ENCODE measurements at places on chromosomes 13 and 19.

- DNase-seq = no peak
Observed at GRCh38 chr13:113853518-113854237, 10.2 kb downstream of the GAS6 start.

DNA sequence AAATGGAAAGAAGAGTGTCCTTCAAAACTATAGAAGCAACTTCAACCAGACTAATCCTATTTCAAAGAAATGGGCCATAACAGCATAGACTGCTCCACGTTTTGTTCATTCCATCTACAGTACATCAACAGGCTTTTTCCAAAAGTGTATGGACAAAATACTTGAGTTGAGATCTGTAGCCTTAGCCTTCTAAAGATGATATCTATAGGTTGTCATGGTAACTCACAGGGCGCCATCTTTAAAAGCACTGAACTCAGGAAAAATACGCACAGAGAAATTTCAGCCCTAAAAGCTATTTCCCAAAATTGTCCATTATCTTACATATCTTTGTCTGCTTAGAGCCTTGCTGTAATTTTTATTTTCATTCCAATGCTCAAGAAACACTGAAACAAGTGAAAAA is 439.4 kb upstream of the NBEA start:
- DNase-seq = no peak

DNA sequence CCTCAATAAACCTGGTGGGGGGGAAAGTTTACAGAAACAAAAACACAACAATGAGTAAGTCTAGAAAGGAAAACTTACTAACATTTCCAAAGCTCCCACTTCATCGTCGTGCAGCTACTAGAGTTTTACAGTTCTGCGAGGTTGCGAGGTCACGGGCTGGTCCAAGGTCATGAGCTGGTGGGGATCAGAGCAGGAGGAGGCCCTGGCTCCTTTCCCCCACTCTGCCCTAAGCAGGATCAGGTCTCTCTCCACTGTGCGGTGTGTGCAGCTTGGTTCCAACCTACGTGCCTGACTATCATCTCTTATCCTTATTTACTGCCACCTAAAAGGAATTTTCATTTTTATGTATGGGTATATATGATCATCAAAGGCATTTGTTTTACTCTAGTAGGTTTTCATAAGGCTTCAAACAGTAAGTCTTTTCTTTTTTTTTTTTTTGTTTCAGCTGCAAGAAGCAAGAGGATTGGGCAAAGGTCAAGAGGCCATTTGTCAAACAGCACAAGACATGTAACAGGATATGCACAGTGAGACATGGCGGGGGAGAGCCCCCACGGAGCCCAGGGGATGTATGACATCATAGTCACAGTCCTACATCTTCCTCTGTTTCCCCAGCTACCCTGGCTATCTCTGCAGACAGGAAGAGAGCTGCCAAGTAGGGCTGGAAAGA is 76.6 kb upstream of the POMP start:
- no peak for DNase-seq

- no peak for DNase-seq
Observed at GRCh38 chr19:49492573-49493405, 3.4 kb upstream of the RPS11 start.

DNA sequence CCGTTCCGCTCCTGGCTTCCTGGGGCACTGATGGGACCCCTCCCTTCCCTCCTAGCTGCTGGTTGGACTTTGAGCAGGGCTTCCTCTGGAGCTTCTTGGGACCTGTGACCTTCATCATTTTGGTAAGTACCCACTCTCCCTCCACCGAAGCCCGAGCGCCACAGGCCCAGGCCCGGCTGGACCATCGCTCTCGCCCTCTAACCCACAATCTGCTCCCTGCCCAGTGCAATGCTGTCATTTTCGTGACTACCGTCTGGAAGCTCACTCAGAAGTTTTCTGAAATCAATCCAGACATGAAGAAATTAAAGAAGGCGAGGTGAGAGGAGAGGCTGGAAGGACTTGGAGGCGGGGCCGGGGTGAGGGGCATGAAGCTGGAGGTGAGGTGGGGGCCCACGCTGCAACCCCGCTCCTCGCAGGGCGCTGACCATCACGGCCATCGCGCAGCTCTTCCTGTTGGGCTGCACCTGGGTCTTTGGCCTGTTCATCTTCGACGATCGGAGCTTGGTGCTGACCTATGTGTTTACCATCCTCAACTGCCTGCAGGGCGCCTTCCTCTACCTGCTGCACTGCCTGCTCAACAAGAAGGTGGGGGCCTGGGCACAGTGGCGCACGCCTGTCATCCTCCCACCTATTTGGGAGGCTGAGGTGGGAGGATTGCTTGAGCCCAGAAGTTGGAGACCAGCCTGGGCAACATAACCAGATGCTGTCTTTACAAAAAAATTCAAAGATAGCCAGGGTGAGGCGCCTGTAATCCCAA is 12.3 kb downstream of the DDX39A start:
- DNase-seq = no peak

DNA sequence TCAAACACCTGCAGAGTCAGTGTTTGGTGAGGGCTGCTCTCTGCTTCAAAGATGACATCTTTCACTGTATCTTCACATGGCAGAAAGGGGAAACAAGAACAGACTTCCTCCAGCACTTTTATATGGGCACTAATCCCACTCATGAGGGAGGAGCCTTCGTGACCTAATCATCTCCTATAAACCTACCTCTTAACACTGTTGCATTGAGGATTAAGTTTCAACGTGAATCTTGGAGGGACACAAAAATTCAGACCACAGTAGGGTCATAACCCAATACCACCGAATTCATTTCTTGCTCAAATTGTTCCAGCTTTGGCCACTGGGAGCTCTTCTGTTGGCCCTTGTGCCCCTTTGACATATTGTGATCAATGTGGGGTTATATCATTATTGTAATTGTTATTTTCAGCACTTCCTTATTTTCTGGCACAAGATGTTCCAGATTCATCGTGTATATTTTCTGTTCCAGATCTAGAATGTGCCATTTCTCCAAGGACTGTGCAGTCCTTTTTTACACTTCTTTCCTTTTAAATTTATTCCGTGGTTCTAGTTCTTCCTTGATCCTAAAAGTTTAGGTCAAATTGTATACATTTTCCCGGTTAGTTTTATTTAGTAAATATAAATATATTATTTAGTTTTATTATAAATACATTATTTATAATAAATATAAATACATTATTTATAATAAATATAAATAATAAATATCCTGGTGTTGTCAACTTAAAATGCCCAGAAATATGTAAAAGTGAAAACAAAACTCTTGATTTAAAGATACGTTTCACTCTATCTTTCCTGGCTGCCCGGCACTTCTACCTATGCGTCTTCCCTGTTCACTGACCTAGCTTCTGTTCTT is 35.5 kb upstream of the IGFL4 start:
- no peak for DNase-seq

GRCh38 chr19:41548954-41549688 is 26.8 kb upstream of the CEACAM21 start:
- peak; percentile 40 for DNase-seq

- no peak for DNase-seq
Observed at GRCh38 chr19:46839752-46840497, 10.7 kb downstream of the AP2S1 start.

DNA sequence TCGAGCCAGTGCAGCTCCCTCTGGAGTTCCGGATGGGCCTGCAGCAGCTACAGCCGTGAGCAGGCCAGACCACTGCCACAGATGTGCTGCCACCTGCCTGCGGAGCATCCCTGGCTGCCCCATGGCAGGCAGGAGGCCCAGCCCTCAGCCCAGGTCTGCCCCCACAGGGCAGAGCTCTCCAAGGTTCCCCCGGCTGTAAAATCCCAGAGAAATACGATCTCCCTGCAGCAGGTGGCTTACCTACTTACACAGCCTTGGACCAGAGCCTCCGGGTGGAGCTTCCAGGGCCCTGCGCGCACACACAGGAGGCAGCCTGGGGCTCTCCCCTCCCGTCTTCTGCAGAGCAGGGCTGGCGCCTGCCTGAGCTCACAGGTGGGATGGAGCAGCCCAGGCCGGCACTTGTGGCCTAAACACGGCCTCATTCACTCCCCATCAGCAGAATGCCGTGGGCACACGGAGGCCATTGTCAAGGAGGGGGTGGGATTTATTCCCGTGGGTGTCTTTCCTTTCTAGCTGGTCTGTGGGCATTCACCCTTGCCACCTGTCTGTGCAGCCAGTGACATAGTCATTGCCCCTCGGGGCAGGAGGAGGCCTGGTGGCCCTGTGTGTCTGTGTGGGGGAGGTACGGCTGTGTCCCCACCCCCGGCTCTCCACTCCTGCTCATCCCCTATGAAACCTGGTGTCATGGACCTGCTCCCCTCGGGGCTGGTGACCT is 118.0 kb downstream of the KDM4B start:
- no peak for DNase-seq

DNA sequence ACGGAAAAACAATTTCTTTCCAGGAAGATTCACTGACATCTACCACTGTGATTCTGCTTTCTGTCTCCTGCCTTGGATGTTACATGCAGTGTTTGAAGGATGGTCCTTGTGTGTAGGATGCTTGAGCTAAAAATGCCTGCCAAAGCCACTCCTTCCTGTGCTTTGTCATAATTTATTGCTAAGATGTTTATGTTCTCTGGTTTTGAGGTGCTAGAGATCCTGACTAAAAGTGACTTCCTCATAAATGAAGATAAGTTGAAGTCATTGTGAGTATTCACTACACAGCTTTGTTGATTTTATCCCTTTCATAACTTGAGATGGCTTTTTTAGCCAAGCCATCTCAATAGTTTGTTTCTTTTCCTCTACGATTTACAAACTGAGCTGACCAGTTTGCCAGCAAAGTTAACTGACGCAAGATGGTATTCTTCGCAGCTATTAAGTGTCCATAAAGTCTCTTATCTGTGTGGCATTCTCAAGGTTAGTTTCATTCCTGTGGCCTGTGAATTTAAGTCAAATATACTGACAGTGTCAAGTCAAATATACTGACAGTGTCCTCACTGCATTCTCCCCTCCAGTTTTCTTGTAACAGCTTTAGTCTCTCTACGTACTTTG is 15.7 kb upstream of the FBXL3 start:
- DNase-seq = no peak

GRCh38 chr19:47694466-47695273 is 18.6 kb upstream of the EHD2 start:
- DNase-seq = no peak

DNA sequence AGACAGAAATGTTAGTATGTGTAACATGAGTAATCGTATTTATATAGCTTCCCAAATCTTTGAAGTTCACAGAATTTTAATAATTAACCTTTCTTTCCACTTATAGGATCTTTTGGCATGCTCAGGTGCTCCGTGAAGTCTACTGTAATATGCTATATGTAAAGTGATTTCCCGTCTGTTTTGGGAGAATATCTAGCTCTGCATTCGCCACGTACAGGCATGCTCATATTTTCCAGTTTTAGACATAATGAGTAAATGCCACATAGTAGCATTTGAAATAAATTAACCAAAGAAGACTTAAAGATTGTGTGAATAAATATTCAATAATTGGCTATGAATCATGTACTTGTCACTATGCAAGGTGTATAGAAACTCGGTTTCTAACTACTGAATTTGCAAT is 189.0 kb upstream of the CSNK1A1L start:
- DNase-seq = no peak

DNA sequence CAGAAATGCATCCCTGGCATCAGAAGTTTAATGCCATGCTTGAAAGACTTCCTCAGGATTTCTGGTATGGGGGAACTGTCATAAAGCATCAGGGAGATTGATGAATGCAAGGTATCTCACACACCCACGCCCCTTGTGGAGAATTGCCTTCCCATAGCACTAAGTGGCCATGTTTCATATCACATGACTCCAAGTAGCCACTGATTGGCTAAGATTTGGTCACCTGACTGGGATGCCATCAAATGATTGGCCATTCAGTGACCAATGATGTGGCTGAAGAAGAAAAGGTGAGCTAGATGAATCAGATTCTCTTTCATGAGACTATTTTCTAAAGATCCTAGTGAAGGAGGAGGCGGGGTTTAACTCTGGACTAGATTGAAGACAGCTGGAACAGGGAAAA is 7.3 kb downstream of the KLK8 start:
- DNase-seq = no peak

DNA sequence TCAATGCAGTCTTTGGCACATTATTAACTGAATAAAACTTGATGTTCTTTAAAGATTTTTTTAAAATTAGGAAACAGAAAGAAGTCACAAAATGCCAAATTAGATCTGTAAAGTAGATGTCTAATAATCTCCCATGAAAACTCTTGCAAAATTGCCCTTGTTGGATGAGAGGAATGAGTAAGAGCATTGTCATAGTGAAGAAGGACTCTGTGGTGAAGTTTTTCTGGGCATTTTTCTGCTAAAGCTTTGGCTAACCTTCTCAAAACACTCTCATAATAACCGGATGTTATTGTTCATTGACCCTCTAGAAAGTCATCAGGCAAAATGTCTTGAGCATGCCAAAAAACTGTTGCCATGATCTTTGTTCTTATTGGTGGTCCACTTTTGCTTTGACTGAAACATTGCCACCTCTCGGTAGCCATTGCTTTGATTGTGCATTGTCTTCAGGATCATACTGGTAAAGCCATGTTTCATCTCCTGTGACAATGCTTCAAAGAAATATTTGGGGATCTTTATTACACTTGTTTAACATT is 549.3 kb downstream of the LIG4 start:
- no peak for DNase-seq

DNA sequence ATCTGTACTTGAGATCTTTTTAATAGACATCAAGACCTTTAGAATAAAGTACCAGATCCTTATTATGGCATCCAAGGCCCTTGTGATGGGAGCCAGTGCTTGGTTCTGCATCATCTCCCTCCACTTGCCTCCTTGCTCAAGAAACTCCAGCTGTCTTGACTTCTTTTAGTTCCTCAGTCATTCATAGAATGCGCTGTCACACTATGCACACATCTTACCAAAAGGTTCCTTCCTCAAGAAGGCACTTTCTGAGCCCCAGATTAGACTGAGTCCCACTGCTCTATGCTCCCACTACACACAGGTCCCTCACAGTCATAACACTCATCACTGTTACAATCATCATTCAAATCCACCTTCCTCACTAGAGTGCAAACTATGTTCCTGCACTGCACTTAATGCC is 57.8 kb upstream of the ITM2B start:
- no peak for DNase-seq

GRCh38 chr13:44936246-44936645 is 53.0 kb downstream of the NUFIP1 start:
- no peak for DNase-seq

DNA sequence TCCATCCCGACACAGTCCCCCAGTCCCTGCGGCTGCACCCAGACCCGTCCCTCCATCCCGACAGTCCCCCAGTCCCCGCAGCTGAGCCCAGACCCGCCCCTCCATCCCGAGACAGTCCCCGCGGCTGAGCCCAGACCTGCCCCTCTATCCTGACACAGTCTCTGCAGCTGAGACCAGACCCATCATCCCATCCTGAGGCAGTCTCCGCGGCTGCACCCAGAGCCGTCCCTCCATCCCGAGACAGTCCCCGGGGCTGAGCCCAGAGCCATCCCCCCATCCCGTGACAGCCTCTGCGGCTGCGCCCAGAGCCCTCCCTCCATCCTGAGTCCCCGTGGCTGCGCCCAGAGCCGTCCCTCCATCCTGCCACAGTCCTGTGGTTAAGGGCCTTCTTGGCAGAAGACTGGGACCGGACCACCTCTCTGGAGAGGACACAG is 28.8 kb upstream of the TMEM255B start:
- DNase-seq = no peak

GRCh38 chr19:40149501-40149900 is 41.7 kb upstream of the MAP3K10 start:
- DNase-seq = no peak

GRCh38 chr19:12232961-12233360 is 61.7 kb downstream of the ZNF44 start:
- DNase-seq = no peak

- DNase-seq = peak; percentile 14
Observed at GRCh38 chr19:38224014-38224862, at the start of gene DPF1. Gene DPF1, minus strand, starts transcription at chr19:38224222. Its CDS starts 80 bp downstream, at chr19:38224142.

Data from activated CD8-positive, alpha-beta memory T cell treated with anti-CD3 and anti-CD28 coated beads for 1 hour (primary cell).